ENCODE measurements at places on chromosomes 6 and 20. TPM values are rescaled to one million over a fixed set of nuclear protein-coding genes. Genes with fewer than 3 reads are reported as not detected.
A peak's percentile ranks its signal among the peaks of the same experiment; 100 is the strongest.

GRCh38 chr20:62203378-62204030, 16.6 kb downstream of the HRH3 start:
- H3K4me3 ChIP-seq: no peak overlapping the region
- H3K36me3 ChIP-seq: peaks cover 6% of the 10 kb centered on the region
- no peak for DNase-seq
- H3K4me1 ChIP-seq: no peaks in the 10 kb centered on the region
- no peaks in the 10 kb centered on the region for H3K27me3 ChIP-seq

- no peak for DNase-seq
- H3K4me1 ChIP-seq: no peaks in the 10 kb centered on the region
- no peaks in the 10 kb centered on the region for H3K36me3 ChIP-seq
- no peak overlapping the region for H3K4me3 ChIP-seq
- H3K27me3 ChIP-seq: no peaks in the 10 kb centered on the region
Measured at GRCh38 chr6:43865932-43866645, 96.1 kb downstream of the VEGFA start.

- H3K4me1 ChIP-seq: no peaks in the 10 kb centered on the region
- no peak for DNase-seq
- no peaks in the 10 kb centered on the region for H3K36me3 ChIP-seq
- H3K27ac ChIP-seq: no peak overlapping the region
- no peaks in the 10 kb centered on the region for H3K27me3 ChIP-seq
Measured at GRCh38 chr6:139779988-139780774, 405.7 kb upstream of the CITED2 start.

ZSCAN23 gene
- 3.3 TPM for total RNA-seq

- no peaks in the 10 kb centered on the region for H3K27me3 ChIP-seq
- H3K4me1 ChIP-seq: no peaks in the 10 kb centered on the region
- H3K27ac ChIP-seq: no peak overlapping the region
- H3K4me3 ChIP-seq: no peak overlapping the region
Measured at GRCh38 chr6:130161683-130162404, 60.9 kb downstream of the SAMD3 start.

DNA sequence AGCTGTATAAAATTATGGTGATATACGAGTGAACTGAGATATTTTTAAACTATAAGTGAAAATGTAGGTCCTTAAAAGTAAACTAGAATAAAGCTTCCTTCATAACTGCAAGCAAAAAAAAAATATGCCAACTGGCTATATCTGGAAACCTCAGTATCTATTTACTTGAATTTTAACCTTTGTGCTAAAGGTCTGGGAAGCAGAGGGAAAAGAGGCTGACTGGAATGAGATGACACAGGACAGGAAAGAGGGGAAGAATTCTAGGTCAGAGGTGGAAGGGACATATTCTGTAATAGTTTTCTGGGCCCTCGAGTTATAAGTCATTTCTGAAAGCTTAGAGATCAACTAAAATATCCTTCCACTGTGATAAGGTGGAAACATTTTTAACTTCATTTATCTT, 46.8 kb downstream of the AIG1 start:
- no peaks in the 10 kb centered on the region for H3K27me3 ChIP-seq
- no peak overlapping the region for H3K4me3 ChIP-seq
- H3K36me3 ChIP-seq: no peaks in the 10 kb centered on the region
- no peak for DNase-seq
- no peaks in the 10 kb centered on the region for H3K4me1 ChIP-seq
- H3K27ac ChIP-seq: no peak overlapping the region

CST5 gene
- total RNA-seq: not detected

DNA sequence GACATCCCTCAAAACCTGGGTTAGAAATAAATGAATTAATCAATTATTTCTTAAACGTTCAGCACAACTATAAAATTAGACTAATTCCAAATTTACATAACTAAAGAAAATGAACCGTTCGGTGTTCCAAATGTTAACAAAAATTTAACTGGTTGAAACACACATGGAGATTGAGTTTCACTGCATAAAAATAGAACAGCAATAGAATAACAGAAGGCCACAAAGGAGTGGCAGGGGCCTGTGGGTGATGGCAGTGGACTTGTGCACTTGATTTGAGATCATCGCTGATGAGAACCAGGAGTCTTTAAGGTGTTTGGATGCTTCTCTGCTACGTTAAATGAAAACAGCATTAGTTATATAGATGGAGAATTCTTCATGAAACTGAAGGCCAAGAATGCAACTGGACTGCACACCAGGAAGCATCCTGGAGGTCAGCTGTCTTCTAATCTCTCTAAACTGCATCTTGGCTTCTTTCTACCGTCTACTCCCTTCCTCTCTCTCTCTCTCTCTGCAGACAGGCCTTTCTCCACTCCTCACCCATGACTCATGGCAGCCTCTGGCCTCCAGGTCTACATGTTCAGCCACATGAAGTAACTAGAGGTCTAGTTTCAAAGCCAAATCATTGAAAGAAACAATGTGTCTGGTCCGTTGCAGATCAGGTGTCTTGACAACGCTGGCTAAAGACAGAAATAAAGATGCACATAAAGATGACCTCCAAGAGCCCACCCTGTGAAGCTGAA, 111.3 kb downstream of the SIM1 start:
- H3K4me1 ChIP-seq: no peaks in the 10 kb centered on the region
- no peak overlapping the region for H3K4me3 ChIP-seq
- no peaks in the 10 kb centered on the region for H3K27me3 ChIP-seq
- H3K27ac ChIP-seq: no peak overlapping the region
- no peaks in the 10 kb centered on the region for H3K36me3 ChIP-seq
- DNase-seq: no peak

DNA sequence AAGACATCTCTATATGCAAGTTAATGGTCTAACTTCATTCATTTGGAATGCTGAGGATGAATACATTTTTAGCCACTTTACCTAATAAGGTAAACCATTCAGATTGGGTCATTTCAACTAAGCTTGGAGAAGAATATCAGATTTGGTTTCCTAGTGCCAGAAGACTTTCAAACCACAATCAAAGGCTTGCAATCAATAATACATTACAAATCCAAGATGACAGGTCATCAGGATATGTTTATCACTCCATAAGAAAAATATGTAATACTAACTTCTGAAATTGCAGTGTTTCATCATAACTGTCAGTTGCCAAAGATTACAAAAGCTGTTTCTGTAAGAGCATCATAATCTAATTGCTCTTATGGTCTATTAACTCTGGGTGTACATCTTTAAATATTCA, 654.0 kb downstream of the COL12A1 start:
- no peak overlapping the region for H3K27ac ChIP-seq
- no peaks in the 10 kb centered on the region for H3K27me3 ChIP-seq
- no peaks in the 10 kb centered on the region for H3K36me3 ChIP-seq
- DNase-seq: no peak
- no peak overlapping the region for H3K4me3 ChIP-seq

KLC4 gene
- total RNA-seq: 101 TPM

MDFI gene
- total RNA-seq: 1.9 TPM

WFDC2 gene
- total RNA-seq: 285 TPM

COL9A3 gene
- total RNA-seq: 3.6 TPM

LAMA4 gene
- total RNA-seq: 35.1 TPM

GRCh38 chr20:62551407-62552323, 75.9 kb upstream of the GATA5 start:
- no peak overlapping the region for H3K27ac ChIP-seq
- peaks cover 52% of the 10 kb centered on the region for H3K27me3 ChIP-seq
- no peak for DNase-seq
- no peaks in the 10 kb centered on the region for H3K36me3 ChIP-seq
- H3K4me1 ChIP-seq: no peaks in the 10 kb centered on the region
- H3K4me3 ChIP-seq: peak overlapping the region; percentile 26
